Mesothelial cell of epicardium (in vitro differentiated cells): ENCODE measurements at places on chromosomes 16 and 17. TPM values are rescaled to one million over a fixed set of nuclear protein-coding genes. Genes with fewer than 3 reads are reported as not detected.

The HCRT gene
- total RNA-seq, result not detected in 3 replicates

The HES7 gene
- total RNA-seq, result 0.45 to 0.75 TPM (median 0.66 TPM) in 3 replicates

The SULT1A2 gene
- total RNA-seq, result 0.75 to 0.98 TPM (median 0.90 TPM) in 3 replicates

The MPP2 gene
- 11.6 to 14.1 TPM (median 13.0 TPM) in 3 replicates for total RNA-seq

The TNFRSF17 gene
- not detected in 3 replicates for total RNA-seq

- peaks cover 4% of the 10 kb centered on the region for H3K36me3 ChIP-seq
- H3K27ac ChIP-seq, result no peak overlapping the region
- no peaks in the 10 kb centered on the region for H3K4me1 ChIP-seq
Measured at GRCh38 chr17:49123061-49123460, 9.5 kb upstream of the B4GALNT2 start.

- no peak overlapping the region for H3K27ac ChIP-seq
- DNase-seq, result no peak
- no peaks in the 10 kb centered on the region for H3K36me3 ChIP-seq
Measured at GRCh38 chr17:9272501-9273200, 251.3 kb downstream of the NTN1 start.

- DNase-seq, result no peak
- H3K27ac ChIP-seq, result no peak overlapping the region
- H3K36me3 ChIP-seq, result no peaks in the 10 kb centered on the region
- H3K4me1 ChIP-seq, result no peaks in the 10 kb centered on the region
Measured at GRCh38 chr16:7914748-7915147, 582.1 kb downstream of the RBFOX1 start.

- H3K4me1 ChIP-seq, result peaks cover 8% of the 10 kb centered on the region
- no peaks in the 10 kb centered on the region for H3K27me3 ChIP-seq
- peaks cover 18% of the 10 kb centered on the region for H3K36me3 ChIP-seq
- peak overlapping the region; percentile 62 for H3K27ac ChIP-seq
- no peak overlapping the region for H3K4me3 ChIP-seq
Measured at GRCh38 chr16:84585886-84586285, 32.0 kb downstream of the COTL1 start.

- H3K27me3 ChIP-seq, result no peaks in the 10 kb centered on the region
- DNase-seq, result no peak
- H3K27ac ChIP-seq, result peak overlapping the region; percentile 77
Measured at GRCh38 chr17:50148226-50149090, 2.0 kb downstream of the PPP1R9B start.

- H3K4me1 ChIP-seq, result peaks cover 20% of the 10 kb centered on the region
- DNase-seq, result no peak
- H3K27ac ChIP-seq, result peak overlapping the region; percentile 2
- H3K4me3 ChIP-seq, result peak overlapping the region; percentile 14
Measured at GRCh38 chr17:50394711-50395110, 2.6 kb downstream of the LRRC59 start.

DNA sequence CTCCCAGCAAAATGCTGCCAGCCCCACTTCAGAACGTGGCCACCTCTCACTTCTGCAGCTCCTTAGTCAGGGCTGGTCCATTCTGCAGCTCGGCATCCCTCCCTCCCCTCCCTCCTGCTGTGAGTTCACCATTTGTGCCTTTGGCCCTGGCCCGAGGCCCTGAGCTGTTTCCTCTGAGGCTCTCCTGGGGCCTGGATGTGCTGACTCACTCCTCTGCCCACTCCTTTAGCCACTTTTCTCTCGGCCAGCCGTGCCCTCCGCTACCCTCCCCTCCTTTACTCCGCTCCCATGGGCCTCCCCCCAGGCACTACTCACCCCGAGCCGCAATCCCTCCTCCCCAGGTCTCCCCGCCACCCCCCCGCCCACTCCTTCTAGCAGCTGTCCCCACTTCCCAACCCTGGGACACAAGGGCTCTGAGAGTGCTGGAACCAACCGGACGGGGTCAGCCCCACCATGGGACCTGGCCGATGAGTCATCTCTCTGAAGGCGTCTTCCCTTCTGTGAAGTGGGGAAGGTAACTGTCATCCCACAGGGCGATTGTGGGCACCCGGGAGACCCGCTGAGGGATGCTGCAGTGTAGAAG lies 11.5 kb downstream of the KCNG4 start:
- H3K27me3 ChIP-seq, result no peaks in the 10 kb centered on the region
- H3K4me1 ChIP-seq, result peaks cover 3% of the 10 kb centered on the region
- DNase-seq, result no peak
- H3K27ac ChIP-seq, result no peak overlapping the region

GRCh38 chr17:20302246-20302917 lies 165.0 kb downstream of the LGALS9B start:
- H3K27ac ChIP-seq, result no peak overlapping the region
- peaks cover 9% of the 10 kb centered on the region for H3K4me1 ChIP-seq
- H3K27me3 ChIP-seq, result no peaks in the 10 kb centered on the region
- H3K36me3 ChIP-seq, result peaks cover 21% of the 10 kb centered on the region
- H3K4me3 ChIP-seq, result no peak overlapping the region
- no peak for DNase-seq

DNA sequence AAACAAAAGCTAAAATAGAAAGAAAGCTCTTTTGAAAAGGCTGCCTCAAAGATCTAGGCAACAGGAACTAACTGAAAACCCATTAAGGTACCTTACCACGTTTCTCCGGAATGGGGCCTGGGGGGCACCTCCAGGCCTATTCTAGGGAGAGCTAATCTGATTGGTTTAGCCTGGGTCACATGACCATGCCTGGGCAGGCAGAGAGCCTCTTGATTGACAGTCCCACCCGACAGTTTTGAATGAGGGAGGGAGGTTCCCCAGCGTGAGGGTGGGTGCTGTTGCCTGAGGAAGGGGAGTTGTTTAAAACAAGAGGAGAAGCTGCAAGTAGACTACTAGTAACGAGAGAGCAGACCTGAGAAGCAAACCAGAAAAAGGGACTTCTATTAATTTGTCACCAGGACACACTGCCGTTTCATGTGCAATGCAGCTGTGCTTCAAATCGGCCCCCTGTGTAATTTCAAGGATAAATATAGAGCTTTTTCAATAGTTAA lies 143.4 kb upstream of the HS3ST2 start:
- H3K36me3 ChIP-seq, result no peaks in the 10 kb centered on the region
- no peak overlapping the region for H3K27ac ChIP-seq
- no peaks in the 10 kb centered on the region for H3K4me1 ChIP-seq
- H3K4me3 ChIP-seq, result no peak overlapping the region
- DNase-seq, result peak; percentile 38

GRCh38 chr17:39687546-39688474 lies at the start of gene PGAP3:
PGAP3 (minus strand) TSS chr17:39688057; CDS start chr17:39688014, 43 bp downstream.
- no peaks in the 10 kb centered on the region for H3K27me3 ChIP-seq
- peaks cover 10% of the 10 kb centered on the region for H3K36me3 ChIP-seq
- peak within 1 kb of the TSS; percentile 98 for H3K27ac ChIP-seq
- H3K4me1 ChIP-seq, result peaks cover 18% of the 10 kb centered on the region
- peak within 1 kb of the TSS; percentile 97 for H3K4me3 ChIP-seq
